ENCODE measurements at places on chromosomes 16 and 17.
A peak's percentile ranks its signal among the peaks of the same experiment; 100 is the strongest.

- DNase-seq, result no peak
Measured at GRCh38 chr17:10021272-10021984, 116.4 kb upstream of the RCVRN start.

DNA sequence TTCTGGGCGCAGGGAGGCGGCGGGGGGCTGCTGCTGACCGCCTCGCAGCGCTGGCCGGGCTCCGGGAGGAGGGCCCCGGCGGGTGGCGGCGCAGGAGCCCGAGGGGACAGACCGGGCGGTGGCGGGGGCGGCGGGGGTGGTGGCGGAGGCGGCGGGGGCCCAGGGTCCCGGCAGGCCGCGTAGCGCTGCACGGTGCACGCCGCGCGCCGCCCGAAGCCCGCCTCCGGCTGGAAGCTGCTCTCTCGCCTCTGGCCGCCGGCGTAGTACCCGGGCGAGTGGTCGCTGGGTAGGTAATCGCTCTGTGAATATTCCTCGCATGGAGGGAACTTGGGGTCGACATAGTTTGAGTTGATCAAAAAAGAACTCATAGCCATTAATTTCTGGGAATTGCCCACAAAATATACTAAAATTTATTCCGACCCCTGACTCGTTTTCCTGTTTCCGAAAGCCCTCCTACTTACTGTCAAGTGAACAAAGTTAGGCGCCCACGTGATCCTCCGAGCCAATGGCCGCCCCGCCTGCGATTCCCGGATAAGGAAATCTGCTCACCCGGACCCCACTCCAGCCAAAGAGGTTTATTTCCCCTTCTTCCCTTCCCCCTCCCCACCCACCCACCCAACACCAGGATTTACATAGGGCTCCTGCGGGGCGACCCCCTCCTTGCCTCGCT is at the start of gene HOXB4:
Gene HOXB4 (minus strand): TSS at position 405 of the 670 bp plus-strand sequence. CDS start 31 bp downstream, at position 374.
- peak; percentile 83 for DNase-seq

DNA sequence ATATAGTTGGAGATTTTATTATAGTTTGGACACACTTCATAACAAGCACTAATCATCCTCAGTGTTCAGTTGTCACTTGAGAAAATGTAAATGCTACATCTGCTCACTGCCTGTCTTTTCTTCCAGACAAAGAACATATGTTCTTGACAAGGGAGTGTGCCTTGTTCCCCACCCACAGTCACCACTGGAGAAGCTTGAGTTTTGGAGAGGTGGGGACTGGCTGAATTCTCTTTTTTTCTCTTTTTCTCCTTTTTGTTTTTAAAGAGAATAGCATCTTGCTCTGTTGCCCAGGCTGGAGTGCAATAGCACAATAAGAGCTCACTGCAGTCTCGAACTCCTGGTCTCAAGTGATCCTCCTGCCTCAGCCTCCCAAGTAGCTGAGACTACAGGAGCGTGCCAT is 15.5 kb downstream of the RPRML start:
- DNase-seq, result no peak

- DNase-seq, result peak; percentile 9
Measured at GRCh38 chr17:68512960-68513474, 787 bp downstream of the PRKAR1A start.

DNA sequence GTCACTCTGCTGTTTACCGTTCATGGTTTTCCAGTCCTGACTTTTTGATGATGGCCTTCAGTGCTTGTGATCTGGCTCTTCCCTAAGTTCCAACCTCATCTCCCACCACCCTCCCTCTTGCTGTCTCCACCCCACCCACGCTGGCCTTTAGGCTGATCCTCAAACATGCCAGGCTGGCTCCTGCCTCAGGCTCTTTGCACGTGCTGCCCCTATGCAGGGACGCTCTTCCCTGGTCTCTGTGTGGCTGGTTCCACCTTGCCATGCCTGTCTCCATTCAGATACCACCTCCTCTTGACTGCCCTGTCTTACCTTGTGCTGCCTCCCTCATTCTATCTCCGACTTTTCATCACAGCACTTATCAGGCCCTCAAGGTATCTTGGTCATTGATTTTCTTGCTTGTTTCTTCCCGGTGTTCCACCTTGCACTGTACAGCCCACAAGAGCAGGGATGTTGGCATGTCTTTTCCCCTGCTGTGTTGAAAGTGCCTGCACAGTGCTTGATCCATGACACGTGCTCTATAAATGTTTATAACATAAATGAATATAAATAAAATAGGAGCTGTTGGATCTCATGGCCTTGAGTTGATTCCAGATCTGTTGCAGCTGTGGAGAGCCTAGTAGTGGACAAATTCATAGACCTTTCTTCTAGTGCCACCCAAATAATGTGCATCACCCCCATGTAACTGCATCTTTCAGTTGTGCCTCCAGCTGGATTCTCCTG is 229.0 kb downstream of the SNX29 start:
- DNase-seq, result no peak

- no peak for DNase-seq
Measured at GRCh38 chr17:66949501-66949900, 15.0 kb upstream of the CACNG4 start.

DNA sequence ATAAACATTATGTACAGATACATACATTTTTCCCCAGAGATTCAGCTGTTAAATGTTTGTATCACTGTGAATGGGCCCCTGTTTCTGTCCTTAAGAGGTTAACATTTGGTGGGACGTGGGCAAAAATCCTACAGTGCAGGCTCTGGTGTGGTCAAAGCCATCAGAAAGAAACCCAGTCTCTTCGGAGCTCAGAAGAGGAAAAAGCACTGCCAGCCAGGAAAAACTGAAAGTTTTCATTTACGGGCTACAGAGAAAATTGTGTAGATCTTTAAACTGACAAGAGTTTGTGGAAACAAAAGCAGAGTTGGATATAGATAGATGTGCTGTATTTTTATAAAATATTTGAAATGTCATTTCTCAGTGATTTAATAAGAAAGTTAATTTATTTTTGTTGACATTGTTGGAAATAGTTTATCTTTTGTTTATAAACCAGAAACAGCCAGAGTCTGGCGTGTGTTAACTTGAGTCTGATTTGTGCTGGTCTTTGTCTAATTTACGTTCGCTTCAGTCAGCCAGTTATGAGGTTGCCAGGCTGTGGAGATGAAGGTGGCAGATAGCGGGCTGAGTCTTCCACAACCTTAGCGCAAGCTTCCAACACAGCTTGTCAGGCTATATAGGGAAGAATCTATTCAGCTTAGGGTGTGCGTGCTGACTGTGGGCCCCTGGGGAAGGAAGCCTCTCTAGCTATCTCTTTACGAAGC is 9.5 kb upstream of the TEKT3 start:
- no peak for DNase-seq

DNA sequence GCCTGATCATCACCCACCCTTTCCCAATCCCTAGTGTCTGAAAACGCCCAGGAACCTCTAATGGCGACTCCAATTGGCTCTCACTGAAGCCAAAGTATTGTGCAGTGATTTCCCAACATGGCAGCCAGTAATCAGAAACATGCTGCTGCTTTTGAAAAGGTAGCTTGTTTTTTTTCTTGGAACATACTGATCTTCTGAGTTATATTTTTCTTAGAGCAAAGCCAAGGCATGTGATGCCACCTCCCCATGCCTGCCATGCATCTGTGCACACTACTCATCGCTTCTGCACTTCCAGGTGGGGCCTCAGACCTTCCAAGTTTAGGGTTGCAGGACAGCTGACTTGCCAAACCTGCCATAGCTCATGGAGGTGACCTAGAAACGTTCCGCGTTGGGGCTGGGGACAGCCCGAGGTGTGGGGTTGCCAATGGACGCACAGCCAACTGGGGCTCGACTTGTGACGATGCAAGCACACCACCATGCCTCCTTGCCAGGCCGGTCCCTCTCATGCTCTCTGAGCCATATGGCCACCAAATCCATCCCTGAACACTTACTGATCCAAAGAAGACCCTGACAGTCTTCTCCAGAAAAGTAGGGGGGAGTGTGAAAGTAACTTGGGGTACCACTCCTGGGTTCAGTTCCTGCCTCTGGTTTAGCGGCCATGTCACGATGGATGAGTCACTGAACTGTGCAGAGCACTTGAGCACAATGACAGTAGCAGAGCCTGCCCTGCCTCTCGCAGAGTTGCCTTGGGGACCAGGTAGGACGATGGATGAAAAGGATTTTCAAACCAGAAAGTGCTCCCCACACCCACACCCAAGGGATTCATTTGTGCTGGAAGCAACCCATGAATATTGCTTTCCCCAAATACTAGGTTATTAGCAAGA is 155.7 kb downstream of the CCDC182 start:
- DNase-seq, result no peak

DNA sequence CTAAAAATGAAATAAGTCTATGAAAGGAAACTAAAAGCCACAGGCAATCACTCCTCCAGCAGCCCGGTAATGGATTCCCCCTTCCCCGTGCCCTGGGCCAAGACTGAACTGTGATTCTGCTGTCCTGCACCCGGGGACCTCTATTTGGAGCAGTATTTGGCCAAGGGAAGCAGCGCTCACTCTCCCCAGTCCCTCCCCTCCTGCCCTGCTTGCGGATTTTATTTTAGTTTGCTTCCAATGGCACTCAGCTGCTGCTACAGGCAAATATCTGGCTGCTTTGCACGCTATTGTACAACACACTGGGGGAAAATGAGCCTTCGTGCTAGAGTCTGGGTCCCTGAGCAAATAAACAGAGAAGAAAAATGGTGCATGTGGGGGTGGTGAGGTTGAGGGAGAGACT is 975.7 kb upstream of the RBFOX1 start:
- no peak for DNase-seq

DNA sequence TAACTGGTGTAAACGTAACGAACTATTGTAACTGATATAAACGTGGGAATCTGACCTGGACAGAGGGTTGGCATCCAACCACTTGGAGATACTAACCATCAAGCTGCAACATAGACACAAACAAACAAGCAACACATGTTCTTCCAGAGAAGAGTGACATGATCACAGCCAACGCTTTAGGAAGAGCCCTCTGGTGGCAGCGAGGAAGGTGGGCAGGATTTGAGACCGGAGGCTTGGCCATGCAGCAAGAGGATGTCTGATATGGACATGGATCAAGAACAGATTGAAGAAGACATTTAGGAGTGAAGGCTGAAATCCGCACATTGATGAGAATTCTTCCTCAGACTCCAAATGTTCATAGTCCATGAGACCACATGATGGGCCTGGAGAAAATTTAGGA is 40.3 kb upstream of the TNRC6A start:
- DNase-seq, result peak; percentile 33

DNA sequence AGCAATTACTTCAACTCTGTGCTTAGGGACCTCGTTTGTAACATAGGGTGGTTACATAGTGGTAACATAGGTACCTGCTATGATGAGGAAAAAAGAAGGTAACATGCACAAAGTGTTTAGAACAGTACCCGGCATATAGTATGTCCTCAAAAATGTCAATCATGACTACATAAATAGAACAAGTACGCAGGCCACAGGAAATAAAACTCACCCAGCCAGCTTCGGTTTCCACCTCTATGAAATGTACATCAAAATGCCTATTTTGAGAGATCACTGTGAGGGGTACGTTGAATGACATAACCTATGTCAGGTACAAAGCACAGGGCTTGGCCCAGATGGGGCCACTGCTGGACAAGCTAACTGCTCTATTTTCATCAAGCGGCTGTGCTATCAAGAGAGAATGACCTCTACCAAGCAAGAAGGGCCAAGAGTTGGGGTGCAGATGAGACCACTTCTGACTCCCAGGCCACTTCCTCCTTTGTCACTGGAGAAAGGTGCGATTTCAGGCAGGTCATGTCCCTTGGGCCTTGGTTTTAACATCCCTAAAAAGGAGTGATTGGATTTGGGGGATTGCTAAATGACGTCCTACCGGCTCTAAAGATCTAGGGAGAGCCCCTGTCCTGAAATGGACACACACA is 45.4 kb downstream of the WSB1 start:
- DNase-seq, result no peak

GRCh38 chr17:69075823-69076222 is 15.1 kb upstream of the ABCA9 start:
- DNase-seq, result no peak

Measured in stimulated activated CD4-positive, alpha-beta T cell treated with anti-CD3 and anti-CD28 coated beads, Interleukin-15, amount 100 ng/mL, for 24 hours (primary cell).